KBM-7 (cell line): ENCODE measurements at places on chromosomes 5 and 9.

DNA sequence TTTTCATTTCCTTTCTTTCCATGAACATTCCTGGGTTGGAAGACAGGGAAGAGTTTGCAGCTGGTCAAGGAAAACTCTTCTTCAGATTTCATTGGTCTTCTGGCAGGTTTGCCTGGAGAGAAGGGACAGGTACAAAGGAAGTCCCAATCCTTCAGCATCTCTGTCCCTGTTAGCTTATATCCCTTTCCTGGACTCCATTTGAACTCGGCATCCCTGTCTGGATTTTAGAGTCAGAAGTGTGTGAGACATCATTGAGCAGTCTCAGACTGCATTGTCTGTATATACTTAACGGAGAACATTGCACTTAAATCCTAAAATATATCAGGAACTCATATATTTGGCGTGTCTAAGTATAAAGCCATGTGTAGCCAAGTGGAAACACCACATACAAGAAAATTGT is 54.9 kb downstream of the ADGRV1 start:
- no peak for DNase-seq

DNA sequence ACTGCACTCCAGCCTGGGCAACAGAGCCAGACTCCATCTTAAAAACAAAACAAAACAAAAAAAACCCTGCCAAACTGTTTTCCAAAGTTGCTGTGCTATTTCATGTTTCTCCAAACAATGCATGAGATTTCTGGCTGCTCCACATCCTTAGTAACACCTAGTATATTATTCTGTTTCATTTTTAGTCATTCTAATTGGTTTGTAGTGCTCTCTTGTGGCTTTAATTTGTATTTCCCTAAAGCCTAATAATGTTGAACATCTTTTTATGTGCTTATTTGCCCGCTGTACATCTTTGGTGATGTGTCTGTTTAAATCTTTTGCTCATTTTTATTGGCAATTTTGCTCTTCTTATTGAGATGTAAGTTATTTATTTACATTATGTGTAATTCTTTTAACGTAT is 18.4 kb upstream of the TTC1 start:
- no peak for DNase-seq

DNA sequence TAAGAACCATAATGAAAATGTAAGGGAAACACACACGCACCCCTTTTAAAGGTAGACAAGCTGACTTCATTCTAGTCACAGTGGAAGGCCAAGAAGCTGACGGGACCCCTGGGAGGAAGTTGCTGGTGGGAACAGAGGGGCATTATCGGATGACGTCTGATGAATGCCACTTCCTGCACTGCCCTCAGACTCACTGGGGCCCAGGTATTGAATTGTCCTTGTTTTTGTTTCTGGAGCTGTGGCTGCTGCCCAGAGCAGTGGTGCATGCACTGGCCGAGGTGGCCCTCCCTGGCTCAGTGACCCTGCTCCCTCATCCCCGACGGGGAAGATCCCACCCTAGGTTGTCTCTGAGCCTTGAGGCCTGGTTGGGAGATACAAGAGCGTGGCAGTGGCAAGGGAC is 15.3 kb upstream of the RPL26L1 start:
- DNase-seq, result peak; percentile 51

DNA sequence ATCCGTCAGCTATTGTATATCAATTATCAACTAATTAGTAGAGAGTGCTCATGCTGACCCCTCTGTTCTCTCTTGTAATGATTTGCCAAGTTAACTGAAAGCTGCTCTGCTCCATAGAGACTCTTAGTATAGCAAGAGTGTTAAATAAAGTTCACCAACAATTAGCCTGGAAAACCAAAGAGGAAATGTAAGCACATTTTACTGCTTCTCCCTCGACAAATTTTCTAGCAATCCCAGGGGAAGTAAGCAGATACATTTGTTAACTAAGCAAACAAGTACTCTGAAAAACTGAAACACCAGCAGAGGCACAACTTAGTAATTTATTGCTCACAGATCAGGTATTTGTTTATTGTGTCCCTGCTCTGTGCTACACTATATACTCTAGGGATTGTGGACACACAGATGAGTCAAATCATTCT is 162.2 kb downstream of the GLIS3 start:
- DNase-seq, result no peak

DNA sequence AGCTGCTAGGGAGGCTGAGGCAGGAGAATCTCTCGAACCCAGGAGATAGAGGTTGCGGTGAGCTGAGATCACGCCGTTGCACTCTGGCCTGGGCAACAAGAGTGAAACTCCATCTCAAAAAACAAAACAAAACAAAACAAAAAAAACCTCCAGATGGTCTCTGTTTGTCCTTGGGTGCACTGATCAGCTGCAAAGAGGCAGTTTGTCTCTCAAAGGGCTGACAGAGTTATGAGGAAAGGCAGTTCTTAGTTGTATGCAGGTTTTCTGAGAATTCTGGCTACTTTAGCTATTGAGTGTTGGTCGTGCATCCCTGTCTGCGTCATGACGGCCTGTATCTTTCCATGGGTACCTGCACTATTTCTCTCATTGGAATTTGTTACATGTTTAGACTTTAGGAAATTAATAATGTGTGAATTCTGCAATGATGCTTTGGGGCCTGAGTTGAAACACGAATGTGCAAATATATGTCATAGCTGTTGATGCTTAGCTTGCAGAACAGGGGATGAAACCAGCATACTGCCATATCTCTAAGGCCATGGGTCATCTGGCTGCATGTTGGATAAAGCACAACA is 18.2 kb downstream of the OR2S2 start:
- no peak for DNase-seq

- peak; percentile 65 for DNase-seq
Observed at GRCh38 chr5:56269216-56269927, 36.2 kb upstream of the ANKRD55 start.

GRCh38 chr5:24742334-24742733 is 97.6 kb upstream of the CDH10 start:
- DNase-seq, result no peak

- no peak for DNase-seq
Observed at GRCh38 chr9:133647765-133648469, 11.8 kb downstream of the DBH start.

DNA sequence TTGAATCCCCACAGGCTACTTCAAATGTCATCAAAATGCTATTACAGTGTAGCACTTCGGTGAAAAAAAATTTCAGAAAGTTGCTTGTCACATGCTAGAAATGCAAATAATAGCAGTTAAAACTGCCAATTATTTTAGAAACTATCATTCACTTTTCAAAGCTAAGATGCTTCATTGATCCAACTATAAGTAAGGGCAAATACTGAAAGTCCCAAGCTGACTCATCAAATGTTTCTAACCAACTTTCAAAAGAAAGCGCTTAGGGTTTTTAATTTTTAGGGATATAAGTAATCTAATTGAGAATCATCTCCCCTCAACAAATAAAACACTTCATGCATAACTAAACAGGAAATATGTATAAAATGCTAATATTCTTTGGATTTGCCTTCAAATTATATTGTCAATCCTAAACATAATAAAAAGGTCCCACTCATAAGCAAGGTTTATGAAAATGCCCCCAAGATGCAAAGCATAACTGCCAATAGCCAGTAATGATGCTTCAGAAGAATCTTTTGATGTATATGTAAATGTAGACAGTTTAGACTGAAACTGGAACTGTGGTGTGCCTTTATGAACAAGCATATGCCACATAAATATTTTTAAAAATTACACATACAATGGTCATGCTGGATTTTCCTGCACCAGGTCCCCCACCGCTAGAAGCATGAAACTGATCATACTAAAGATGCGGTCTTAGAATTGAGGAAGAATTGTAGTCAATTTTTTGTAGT is 12.2 kb downstream of the ACTL7A start:
- no peak for DNase-seq

- peak; percentile 23 for DNase-seq
Observed at GRCh38 chr5:111556501-111556900, 44.2 kb upstream of the STARD4 start.
